LHCN-M2 (cell line): ENCODE measurements at places on chromosomes 11 and 22. TPM values are rescaled to one million over a fixed set of nuclear protein-coding genes. Genes with fewer than 3 reads are reported as not detected.
A peak's percentile ranks its signal among the peaks of the same experiment; 100 is the strongest.

The CD3G gene
- not detected in 2 replicates for total RNA-seq

DNA sequence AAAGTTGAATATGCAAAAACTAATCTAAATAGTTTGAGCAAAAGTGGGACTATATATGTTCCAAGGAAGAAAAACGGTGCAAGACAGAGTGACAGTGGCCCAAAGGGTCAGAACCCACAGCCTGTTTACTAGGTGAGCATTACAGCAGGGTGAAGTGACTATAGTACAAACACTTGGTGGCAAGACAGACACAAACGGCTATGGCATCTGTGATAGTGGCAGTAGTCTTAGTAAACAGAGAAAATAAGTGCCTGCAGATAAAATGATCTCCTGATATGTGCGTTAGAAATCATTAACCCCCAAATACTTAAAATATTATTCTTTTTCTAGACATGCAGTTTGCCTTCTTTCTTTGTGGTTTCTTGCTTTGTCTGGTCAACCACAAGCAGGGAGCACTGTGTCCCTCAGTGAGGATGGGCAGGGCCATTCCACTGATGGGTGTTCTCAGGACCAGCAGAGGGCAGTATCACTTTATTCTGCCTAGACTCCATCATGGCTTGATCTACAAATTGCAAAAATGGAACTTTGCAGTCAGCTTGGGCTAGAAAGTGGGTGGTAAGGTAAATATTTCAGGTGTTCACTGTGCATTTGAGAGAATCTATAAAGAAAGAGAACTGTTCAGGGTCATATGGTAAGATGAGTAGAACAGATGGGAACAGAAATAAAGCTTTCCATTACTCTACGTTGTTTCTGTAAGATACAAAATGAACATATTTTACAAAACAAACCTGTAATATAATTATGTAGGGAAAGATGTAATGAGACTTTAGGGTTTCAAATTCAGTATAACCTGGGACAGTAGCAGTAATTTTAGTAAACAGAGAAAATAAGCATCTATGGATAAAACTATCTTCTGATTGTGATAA lies 198.2 kb downstream of the SWAP70 start:
- DNase-seq: peak; percentile 85

GRCh38 chr11:64383580-64383979 lies 24.6 kb downstream of the RPS6KA4 start:
- no peak for DNase-seq

DNA sequence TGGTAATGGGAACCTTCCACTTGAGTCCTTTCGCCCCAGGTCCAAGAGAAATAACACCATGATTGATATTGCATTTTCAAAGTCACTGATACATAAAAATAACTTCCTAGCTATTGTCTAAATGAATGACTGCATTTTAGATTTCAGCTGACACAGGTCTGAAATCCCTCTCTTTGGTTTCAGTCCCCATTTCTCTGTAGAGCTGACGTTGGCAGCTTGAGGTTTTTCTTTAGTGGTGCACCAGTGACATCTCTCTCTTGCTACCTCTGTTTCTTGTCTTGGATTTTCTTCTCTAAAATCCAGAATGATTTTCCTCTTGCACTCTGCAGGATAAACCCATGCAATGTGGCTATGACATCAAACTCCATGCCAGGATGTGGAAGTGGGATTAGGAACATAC lies 31.7 kb upstream of the SORL1 start:
- no peak for DNase-seq

DNA sequence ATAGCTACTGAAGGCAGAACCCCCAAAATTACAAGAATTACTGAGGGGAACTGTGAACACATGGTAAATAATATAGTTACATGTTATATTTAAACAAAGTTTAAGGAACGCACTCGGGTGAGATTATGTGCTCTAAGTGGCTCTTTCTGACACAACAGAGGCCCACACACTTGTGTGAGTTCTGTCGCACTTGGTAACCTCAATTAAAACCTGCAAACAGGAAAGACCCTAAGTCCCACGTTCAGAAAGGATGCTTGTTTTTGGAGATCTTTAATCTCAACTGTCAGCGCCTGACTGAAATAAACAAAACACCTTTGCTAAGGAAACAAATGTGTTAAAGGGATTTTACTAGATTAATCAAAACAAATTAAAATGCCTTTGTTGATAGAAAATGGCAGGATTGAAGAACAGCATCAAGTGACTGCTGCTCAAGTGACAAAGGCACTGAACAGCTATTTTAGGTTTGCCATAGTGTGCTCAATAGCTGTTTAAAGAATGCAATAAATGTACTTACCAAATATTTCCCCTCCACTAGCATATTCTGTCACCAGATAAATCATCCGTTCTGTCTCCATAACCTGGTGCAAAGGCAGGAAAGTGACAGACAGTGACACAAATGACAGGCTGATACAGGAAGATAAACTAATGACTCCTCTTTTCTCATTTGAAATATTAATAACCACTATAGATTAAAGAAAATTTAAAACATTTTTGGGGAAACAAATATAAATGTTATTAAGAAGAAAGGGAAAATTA lies 116.3 kb upstream of the APOA1 start:
- DNase-seq: no peak

GRCh38 chr22:25070956-25071355 lies 118.4 kb downstream of the KIAA1671 start:
- DNase-seq: no peak

The SPATA19 gene
- not detected in 2 replicates for total RNA-seq

The PRG3 gene
- not detected in 2 replicates for total RNA-seq

GRCh38 chr11:120568572-120569307 lies 57.2 kb downstream of the GRIK4 start:
- no peak for DNase-seq

The SLC22A6 gene
- total RNA-seq: not detected in 2 replicates

The ADORA2A gene
- 0.06 and 0.92 TPM in 2 replicates for total RNA-seq

DNA sequence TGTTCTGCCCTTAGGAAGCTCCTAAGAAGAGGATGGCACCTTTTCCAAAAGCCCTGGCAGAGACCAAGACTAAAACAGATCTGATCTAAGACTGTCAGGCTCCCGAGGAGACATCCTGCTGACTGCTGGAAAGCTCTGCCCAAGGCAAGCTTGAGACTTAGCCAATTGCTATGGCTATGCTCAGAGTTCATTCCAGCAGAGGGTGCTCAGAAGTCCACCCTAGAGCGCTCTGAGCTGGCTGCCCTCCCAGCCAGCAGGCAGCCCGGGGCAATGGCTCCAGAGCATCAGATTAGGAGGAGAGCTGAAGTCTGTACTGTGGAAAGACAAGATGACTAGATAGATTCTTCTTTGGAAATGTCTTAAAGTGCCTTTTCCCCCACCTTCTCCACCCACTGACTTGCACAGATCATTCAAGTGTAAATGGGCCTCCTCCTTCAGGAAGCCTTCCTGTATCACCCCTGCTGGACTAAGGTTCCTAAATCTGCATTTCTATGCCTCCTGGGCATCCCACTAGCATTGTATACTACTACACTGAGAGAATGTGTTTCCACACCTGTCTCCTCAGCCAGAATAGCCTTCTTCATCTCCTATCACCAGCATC lies 23.4 kb downstream of the LRRC55 start:
- DNase-seq: peak; percentile 26

The PTDSS2 gene
- 40.7 and 51.2 TPM in 2 replicates for total RNA-seq

The NLRP14 gene
- total RNA-seq: not detected in 2 replicates

The DTX4 gene
- 0.38 and 1.2 TPM in 2 replicates for total RNA-seq

DNA sequence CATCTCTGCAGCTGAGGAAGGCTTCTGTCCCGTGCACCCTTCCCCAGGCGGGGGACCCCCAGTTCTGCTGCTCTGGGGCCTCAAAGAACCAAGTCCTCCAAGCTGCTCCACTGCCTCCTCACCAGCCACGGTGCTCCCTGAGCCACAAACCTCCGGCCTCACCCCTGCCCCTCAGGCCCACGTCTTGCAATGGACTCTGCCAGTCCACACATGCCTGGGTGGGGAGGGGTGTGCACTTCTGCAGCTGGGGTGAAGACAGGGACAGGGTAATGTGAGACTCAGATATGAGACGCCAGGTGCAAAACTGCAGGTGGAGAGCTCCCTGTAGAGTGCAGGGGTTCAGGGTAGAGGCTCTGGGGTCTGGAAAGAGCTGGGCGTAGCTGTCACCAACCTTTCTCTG lies 3.2 kb upstream of the PTDSS2 start:
- DNase-seq: no peak

DNA sequence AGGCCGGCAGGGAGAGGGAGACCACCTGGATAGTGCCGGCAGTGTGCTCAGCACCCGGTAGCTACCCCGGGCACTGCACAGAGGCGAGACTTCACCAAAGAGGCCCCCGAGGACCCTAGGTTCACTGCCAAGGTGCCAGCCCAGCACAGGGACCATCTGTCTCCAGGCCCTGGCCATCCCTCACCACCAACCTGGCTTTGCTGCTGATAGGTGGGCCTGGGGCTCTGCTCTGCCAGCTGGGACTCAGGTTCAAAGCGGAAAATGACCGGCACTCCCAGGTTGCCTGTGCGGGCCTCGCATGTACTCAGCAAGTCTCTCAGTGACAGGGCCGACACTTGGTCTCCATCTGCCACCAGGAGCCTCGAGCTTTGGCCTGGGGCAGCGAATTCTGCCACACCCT lies 812.2 kb downstream of the BRD1 start:
- DNase-seq: no peak

The OR6A2 gene
- not detected in 2 replicates for total RNA-seq

DNA sequence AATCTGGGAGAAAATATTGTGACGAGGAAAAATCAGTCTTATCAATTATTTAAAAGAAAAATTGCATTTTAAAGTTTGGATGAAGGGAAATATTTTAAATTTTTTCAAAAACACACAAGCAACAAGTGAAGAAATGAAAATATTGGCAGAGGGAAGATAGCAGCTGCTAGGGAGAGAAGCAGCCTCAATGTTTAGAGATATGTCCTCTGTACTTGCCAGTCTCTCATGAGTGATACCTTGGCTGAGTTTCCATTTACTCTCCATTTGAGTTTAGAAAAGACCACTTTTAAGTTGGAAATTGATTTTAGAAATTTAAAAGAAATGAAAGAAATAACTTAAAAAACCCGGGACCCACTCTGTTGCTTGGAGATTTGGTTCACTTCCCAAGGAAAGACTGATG lies 88.6 kb upstream of the DBX1 start:
- no peak for DNase-seq

The HTR3B gene
- total RNA-seq: not detected in 2 replicates

DNA sequence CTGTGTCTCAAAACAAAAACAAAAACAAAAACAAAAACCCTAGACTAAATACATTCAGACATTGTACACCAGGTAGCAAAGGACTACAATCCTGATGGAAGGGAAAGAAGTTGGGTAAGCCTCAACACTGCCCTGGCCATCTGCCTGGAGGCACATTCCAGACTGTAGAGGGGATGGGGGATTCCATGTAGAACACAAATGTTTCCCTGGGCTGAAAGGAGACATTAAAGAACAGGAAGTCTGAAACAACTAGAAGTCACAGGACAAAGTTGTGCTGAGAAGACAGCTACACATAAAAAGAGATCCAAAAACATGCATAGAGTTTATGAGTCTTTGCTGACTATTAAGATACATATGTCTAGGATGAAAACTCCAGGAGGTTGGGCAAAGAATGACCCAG lies 83.9 kb downstream of the RRAS2 start:
- DNase-seq: no peak

GRCh38 chr22:49689255-49689770 lies 138.4 kb downstream of the BRD1 start:
- DNase-seq: no peak

GRCh38 chr11:373716-374551 lies 4.6 kb downstream of the B4GALNT4 start:
- DNase-seq: no peak

The CELSR1 gene
- under 0.01 and 0.06 TPM in 2 replicates for total RNA-seq

GRCh38 chr11:11993839-11994238 lies 14.6 kb downstream of the DKK3 start:
- peak; percentile 90 for DNase-seq

GRCh38 chr11:34288492-34288891 lies 69.3 kb downstream of the ABTB2 start:
- no peak for DNase-seq

DNA sequence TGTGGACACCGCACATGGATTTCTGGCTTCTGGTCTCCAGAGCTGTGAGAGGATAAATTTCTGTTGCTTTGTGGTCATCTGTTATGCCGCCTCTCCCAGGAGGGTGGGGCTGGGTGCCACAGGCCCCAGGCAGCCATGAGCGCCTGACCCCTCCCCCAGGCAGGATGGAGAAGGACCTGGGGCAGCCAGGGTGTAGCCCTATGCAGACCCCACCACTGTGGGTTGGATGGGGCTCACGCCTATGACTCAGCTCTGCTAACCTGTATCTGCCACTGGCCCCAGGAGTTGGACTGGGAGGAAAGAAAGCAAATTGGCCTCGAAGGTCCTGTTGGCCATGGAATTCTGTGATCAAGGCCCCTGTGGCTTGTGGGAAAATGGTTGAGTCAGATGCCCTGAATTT lies 1351.1 kb downstream of the BRD1 start:
- DNase-seq: no peak

- DNase-seq: no peak
These were observed 8.7 kb upstream of the PIWIL4 start for GRCh38 chr11:94558468-94558867.

DNA sequence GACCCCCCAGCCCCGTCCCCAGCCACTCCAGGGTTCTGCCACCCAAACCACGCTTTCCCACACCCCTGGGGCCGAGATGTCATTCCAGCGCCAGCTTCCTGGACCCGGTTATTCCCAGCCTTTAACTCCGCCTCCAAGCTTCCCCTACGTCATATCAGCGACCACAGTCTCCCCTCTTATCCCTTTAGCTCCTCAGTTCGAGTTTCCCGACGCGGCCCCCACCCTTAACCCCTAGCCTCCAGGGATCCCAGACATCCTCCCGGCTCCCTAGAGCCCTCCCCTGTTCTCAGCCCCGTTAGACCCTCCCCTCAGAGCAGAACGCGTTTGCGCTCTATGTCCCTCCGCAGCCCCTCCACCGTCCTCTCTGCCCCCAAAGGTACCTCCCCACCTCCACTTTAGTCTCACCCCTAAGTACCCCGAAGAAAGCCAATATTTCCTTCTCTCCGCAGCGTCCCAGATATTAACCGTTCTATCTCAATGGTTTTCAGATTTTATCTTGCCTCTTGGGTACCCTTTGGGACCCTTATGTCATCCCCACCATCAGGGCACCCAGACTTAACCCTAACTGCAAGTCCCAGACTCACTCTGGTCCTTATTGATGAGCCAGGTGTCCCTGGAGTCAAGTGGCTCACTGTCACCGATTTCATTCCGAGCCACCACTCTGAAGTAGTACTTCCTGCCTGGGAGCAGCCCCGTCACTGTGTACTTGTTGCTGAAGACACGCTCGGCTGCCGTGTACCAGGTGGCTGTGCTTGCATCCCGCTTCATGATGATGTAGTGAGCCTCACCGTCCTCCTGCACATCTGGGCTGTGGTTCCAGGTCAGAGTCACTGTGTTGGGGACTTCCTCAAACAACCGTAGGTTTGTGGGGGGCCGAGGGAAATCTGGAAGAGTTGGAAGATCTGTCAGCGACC lies 8.0 kb downstream of the TMEM86A start:
- DNase-seq: peak; percentile 35

The IGSF22 gene
- total RNA-seq: not detected in 2 replicates
